ENCODE measurements at places on chromosomes 4 and X.

DNA sequence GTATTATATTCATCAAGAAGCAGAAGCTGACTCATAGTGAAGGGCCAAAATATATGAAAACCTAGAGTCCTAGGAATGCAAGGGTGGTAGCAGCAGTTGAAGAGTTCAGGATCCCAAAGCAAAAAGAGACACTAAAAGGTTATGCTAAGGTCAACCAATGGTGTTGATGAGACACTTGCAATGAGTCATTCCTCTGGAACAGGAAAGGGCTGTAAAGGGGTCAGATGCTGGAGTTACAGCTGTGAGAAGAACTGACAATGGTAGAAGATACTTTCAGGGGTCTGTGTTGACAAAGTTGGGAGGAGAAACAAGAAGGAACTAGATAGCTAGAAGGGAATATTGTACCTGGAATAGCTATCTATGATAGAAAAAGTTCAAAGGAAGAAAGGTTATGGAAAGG lies 47.5 kb downstream of the ZGRF1 start:
- no peak for DNase-seq

- no peak for DNase-seq
These were observed 24.9 kb downstream of the FGFBP1 start for GRCh38 chr4:15913631-15913970.

- no peak for DNase-seq
These were observed 95.7 kb upstream of the GRIA3 start for GRCh38 chrX:123088331-123088730.

DNA sequence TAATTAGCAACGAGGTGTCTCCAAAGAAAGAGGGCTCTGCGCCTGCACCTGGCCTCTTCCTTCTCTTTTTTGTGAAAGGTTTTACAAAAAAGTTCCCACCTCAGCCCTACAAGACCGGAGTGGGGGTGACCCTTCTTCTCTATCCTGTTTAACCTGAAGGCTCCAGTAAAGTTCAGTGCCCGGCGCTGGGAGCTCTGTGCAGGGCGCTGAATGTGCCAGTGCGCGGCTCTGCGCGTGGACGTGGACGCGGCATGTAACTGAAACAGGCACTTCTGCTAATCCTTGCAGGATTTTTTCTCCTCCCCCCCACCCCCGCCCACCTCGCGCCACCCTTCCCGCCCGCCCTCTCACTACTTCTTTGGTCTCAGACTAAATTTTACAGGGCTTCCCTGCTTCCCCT lies 2.4 kb downstream of the GPR50 start:
- no peak for DNase-seq

- DNase-seq: no peak
These were observed 23.6 kb upstream of the GRSF1 start for GRCh38 chr4:70863099-70863790.

DNA sequence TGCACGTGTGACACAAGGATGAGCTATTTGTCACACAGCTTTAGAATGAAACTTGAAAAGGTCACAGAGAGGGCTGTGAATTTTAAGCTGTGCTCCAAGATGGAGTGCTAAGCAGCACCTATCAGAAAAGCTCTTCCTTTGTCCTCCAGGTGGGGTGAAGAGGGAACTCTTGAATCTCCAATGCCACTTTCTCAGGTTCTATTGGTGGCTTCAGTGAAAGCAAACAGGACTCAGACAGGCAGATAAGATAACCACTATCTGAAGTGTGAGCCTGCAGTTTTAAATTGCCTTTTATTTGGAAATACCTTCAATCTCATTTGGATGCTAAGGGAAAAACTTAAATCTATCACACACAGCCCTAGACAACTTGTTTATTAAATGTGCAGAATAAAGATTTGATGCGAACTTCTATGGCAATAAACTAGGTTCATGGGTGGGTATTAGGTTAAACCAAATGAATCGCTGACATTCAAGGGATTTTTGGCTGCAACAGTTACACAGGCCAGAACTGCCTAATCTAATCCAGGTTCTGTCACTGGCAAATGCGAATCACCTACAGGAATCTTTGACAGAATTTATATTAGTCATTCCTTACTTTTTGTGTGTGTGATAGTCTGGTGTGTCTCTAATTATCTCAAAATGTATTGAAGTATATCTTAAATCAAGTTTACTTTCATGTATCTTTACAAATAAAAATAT lies 13.6 kb upstream of the PDGFRA start:
- no peak for DNase-seq

DNA sequence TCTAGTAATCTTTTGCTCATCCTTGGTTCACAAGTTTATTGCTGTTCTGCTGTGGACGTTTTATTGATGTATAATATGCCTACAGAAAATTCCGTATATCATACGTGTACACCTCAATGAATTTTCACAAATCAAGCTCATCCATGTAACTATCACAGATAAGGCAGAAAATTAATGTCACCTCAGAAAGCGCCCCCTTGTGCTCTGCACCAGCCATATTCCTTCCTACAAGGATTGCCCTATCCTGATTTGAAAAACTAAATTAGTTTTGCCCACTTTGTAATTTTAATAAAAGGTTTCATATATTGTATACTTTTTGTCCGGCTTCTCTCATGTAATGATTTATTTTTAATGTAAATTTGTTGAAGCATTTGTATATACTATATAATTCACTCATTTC lies 390.8 kb downstream of the ADGRL3 start:
- DNase-seq: no peak

DNA sequence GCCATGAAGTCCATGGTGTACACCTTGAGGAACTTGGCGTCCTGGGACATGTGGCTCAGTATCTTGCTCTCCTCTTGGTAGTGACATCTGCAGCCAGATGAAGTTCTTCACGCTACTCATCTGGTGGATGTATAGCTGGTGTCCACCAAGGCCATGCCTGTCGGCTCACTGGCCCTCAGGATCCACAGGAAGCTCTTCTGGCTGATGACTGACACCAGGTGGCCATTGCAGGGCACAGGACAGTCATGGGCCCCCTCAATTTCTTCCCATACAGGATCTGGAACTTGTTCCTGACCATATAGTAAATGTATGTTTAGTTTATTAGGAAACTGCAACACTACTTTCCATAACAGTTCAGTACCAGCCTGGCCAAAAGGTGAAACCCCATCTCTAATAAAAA lies 10.3 kb upstream of the CLCN5 start:
- DNase-seq: no peak

DNA sequence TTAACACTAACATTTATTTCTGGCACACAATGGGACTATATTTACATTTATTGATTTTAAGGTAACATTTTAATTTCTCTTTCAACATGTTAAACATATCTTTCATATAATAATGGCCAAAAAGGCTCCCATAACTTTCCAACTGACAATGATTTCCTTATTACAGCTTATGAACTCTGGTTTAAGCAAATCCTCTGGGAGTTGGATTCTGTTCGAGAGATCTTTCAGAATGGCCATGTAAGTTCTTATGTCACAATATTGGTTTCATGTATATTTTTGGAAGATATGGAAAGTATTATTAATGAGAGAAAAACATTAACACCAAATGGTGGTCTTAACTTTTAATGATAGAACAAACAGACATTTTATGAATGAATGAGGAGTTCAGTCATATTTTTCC lies 4.1 kb downstream of the TDO2 start:
- DNase-seq: no peak

- DNase-seq: no peak
These were observed 21.4 kb downstream of the PLAC8 start for GRCh38 chr4:83093060-83093640.

- DNase-seq: no peak
These were observed 643.7 kb downstream of the BCOR start for GRCh38 chrX:39453889-39454621.

DNA sequence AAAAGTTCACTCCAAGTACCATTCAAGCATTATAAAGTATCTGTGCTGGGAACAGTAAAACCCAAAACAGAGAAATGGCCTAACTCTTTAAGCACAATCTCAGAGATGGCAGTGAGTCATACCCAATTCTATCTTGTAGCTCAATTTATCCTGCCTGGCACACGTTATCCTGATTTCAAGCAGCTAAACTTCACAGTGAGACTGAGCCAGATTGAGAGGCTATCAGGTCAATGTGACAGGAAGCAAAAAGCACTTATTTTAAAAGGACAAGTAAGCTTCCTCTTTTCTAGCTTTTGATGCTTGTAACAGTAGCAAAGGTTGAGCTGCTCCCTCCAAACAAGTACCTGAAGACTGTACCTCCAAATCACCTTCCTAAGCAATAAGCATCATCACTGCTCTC lies 324.9 kb downstream of the NAF1 start:
- DNase-seq: no peak

DNA sequence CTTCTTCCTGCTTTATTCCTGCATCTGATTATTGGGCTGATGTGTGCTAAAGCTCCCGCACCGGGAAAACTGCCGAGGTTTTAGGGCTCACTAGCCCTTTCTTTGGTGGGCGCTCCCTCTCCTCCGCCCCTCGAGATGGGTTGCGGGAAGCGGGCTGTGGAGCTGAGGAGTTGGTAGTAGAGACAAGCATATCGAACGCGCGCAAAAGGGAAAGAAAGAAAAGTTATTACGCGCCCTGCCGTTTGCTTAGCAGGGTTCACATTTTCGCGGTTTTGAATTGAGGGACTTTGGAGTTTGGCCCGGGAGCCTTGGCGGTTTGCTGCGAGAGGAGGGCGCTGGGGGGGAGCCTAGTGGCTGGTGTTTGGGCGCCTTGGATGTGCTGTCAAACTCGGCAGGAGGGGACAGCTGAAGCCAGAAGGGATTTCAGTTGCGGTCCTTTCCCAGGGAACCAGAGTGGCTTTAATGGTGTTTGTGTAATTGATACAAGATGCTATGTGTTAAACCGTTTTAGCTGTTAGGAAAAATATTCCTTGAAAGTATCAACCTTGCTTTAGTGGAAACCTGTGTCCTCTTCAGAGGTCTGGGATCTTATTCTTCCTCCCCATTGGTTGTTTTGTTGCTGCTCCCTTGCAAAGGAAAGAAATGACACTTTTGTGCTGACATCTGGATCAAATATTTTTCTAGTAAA lies 1.1 kb downstream of the GAB1 start:
- DNase-seq: no peak

- DNase-seq: no peak
These were observed 437.6 kb upstream of the AGA start for GRCh38 chr4:177879851-177880250.

DNA sequence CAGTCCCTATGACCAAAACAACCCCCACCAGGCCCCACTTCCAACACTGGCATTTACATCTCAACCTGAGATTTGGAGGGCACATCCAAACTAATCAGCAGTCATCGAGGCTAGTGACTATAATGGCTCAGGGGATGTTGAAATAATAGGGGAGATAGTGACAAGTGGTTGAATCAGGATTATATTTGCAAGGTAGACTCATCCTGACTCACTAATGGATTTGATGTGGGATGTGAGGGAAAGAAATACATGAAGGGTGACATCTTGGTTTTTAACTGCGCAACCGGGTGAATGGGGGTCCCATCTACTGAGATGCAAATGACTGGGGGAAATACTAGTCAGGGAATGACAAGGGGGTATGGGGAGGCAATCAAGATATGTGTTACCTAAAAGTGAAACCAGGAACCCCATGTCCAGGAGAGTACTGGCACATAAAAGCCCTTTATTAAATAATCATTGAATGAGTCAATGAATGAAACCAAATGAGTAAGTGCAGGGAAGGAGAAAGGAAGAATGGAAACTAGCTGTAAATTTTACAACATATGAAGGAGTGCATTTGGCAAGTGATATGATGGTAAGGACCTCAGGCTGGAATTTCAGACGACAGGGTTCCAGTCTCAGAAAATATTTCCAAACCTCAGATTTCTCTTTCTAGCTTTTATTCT lies 78.3 kb downstream of the PARM1 start:
- DNase-seq: no peak

DNA sequence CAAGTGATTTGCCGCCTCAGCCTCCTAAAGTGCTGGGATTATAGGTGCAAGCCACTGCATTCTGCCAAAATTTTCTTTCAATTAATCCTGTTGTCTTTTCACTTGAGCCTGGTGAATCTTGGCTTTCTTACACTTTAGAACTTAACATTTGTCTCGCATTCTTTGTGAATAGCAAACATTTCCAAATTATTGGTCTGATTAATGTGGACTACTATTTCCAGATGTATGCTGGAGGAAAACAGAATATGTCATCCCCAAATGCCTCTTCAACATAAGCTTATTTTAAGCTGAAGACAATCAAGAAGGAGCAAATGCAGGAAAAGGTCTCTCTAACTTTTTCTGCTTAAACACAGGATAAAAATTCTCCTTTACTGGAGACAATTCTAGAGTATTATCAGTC lies 233.4 kb downstream of the PPP4R3C start:
- no peak for DNase-seq

- peak; percentile 21 for DNase-seq
These were observed 14.1 kb downstream of the ZNF157 start for GRCh38 chrX:47384502-47384901.

DNA sequence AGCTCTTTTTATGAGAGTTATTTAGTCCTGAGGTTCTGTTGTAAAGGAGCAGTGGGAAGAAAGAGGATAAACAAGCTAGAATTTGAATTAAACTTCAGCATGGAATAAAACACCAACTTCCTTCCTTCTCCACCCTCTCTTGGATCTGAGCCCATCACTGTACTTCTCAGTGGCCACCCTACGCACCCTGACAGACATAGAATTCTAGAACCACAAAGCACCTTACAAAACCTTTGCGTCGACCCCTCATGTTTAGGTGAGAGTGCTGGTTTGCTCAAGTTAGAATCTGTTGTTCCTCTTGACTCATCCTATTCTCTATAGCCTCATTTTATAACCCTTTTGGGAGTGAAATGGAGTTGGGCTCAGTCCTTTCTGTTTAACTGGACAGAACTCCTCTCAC lies 84.6 kb upstream of the RPL34 start:
- DNase-seq: no peak

- DNase-seq: no peak
These were observed 112.4 kb downstream of the BMPR1B start for GRCh38 chr4:94870146-94870545.

DNA sequence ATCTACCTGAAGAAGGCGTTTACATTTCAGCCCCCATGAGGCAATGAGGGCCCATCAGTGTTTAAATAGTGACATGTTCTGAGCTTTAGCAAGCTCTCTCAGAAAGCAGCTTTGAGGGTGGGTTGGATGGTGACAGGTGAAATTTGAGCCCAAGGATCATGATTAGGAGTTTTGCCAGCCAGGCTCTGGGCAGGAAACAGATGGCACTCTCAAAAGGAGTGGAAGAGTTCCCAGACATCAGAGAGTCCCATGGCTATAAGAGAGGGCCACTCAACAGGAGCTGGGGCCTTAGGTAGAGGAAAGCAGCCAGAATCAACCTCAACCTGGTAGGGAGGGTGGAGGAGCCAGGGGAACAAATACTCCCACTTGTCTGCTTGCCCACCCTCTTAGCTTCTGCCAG lies 499.8 kb downstream of the MID1IP1 start:
- DNase-seq: no peak

GRCh38 chrX:150703695-150703974 lies 10.4 kb downstream of the MTMR1 start:
- DNase-seq: no peak

DNA sequence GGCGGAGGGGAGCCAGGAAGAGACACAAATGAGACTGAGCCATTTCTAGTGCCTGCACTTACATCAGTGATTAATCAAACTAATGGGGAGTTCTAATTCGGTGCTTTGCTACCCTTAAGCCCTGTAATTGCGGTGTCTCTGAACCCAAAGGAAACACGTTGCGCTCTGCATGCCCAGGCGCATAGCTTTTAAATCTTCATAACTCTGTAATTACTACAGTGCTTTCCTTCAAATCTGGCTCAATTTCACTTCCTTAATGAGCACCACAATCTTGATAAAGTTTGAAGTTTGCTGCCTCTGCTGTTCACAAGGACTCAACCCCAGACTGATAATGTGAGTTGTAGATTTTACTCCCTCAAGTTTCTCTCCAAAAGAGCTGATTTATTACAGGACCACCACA lies 5.7 kb upstream of the NHS start:
- DNase-seq: no peak
